ENCODE measurements at places on chromosomes 2 and 18. TPM values are rescaled to one million over a fixed set of nuclear protein-coding genes. Genes with fewer than 3 reads are reported as not detected.

DNA sequence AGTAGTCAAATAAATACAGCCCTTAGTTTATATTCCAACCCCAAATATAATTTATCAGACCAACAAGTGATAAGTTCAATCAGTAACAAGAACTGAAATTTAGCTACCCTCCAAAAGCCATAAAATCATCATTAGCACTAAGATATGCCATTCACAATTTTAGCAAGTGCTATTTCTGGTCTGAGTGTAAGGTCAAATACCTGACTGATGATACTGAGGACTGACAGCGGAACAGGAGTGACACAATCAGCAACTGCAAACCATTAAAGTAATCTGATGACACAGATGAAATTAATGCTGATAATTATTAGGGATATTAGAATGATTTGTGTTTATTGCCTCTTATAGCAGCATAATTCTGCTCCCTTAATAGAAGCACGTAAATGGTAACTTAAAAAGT is 152.7 kb upstream of the SPHKAP start:
- DNase-seq: no peak

DNA sequence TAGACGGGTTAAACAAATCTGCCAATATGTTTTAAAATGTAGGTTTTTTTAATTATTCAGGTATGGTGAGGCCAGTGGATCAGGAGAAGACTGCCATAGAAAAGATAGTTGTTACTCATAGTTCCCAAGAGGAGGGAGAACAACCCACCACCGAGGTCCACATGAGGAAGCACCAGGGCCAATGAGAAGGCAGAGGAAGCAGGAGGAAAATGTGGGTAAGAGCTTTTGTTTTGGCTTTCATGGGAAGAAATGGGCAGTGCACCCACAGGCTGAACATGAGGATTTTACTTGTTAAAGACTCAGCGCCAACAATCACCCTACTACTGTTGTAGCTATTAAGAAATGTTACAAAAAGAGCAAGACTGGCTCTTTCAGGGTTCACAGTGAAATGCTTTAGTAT is 191.8 kb upstream of the HNMT start:
- DNase-seq: no peak

The RAX gene
- total RNA-seq: 0.57 TPM

DNA sequence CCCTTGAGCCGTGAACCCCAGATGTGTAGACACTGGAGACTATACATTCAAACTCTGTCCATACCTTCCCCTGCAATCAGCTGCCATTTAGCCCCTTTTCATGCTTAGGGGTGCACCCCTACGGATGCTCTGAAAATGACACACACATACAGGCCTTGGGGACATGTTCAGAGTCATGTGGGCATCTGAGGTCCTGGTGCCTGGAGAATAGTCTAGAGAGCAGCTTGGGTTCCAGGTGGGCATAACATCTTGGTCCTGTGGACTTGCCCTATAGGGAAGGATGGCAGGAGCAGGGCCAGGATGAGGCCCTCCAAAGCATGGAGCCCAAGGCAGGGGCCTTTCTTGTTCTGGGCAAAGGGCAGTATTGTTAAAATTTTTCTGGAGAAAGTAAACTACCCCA is 9.9 kb upstream of the FHOD3 start:
- no peak for DNase-seq

DNA sequence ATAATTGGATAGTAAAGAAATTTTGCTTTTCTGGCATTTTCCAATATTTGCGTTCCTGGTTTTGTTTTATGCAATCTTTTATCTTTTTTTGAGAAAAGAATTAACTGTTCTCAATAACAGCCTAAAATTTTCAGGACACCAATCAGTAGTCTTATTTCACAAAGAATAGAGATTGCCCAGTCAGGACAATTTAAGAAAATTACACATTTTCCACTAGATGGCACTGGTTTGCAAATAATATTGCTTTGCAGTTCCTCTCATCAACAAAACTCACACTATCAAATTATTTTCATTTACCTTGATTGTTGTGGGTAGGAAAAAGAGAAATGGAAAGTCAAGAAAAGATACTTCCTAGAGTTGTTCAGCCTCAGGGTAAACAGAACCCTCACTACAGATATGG is 2.4 kb upstream of the RBM45 start:
- no peak for DNase-seq
